ENCODE measurements at places on chromosomes 5 and 9.

- DNase-seq = no peak
Measured at GRCh38 chr5:146466521-146467349, 19.6 kb downstream of the TCERG1 start.

DNA sequence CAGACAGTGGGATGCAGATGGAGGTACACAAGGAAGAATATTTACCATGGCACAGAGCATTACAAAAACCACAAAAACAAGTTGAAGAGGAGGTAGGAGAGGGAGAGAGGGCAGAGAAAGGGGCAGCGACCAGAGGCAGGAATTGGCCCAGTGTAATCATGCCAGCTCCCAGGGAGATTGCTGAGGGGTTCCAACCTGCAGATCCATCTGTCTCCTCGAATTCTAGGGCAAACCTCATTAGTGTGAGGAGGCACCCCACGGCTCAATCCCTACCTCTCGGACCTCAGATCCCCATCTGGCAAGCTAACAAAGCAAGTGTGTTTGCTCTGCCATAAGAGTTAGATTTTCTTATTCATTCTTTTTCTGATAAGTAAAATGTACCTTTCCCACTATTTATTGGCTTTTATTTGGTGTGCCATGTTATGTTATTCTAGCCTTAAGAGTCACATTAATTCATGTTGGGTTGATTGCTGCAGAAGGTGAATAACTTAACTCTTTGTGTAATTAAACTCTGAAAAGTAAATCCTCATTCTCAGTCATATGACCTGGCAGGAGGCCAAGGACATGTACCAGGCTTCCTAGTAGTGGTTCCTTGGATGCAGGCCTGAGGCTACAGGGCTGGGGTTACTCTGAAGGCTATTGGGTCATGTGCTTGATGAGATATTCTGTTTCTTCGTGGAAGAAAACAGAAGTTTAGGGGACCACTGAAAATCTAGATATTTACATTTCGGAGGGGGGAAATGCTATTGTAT is 315.2 kb upstream of the ATP10B start:
- DNase-seq = no peak

DNA sequence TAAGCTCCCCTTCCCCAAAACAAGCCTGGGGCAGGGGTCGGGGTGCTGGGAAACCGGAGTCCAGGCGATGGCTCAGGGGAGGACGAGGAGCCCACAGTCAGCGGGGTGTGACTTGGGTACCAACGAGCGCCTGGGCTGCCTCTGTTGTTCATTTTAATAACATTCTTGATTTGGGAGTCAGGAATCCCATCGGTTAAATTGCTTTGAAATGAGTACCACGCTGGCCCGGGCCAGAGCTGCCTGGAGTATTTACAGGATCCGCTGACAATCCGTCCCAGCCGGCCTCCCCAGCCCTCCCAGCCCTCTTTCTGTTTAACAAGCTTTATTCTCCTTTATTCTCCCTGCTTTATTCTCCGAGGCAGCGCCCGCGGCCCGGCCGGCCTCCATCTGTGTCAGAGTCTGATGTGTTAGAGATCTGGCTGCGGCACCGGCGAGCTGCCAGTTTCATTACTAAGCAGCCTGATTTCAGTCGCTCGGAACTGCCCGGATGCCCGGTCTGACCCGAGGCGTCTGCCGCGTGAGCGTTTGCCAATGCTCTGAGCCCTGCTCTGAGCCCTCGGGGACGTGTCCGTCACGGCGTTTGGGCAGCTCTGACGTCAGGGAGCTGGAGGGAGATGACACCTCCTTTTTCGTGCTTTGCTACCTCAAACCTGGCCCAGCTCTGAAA is 16.5 kb upstream of the QRFP start:
- DNase-seq = no peak

- DNase-seq = peak; percentile 81
Measured at GRCh38 chr5:150544611-150545219, 36.8 kb downstream of the NDST1 start.

DNA sequence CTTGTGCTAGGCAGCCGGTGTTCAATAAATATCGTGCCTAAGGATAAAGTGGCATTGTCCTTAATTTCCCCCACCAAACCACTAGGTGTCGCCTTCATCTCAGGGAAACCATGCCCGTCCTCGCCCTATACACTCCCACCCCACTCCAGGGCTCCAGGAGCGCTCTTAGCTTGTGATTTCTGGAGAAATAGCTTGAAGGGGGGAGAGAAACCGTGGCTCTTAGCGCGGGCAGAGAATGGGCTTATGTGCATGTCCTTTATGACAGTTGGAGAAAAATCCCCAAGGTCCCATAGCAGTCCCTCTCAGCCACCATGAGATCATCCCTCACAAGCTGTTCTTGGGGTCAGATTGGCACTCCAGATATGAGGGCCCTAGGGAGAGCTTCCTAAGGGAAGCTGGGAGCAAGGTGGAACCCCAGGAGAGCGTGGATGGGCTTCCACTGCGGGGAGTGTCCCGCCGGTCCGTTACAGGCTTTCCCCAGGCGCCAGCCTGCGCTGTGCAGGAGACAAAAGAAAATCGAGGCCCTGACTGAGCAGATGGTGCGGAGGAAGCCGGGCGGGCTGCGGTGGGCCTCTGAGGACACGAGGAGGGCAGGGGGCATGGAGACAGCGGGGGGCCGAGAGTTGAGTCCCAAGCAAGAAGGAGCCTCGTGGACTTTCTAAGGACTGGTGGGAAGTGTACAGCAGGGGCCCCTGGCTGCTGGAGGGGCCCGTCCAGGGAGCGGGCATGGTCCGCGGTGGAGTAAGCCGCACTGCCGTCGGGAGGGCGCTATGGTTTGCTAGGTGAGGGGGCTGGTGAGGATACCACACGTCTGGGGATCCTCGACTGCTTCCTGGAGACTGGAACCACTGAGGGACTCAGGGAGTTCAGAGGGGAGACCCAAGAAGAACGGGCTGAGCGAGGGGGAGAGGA is 750 bp upstream of the NPR2 start:
- DNase-seq = peak; percentile 79

DNA sequence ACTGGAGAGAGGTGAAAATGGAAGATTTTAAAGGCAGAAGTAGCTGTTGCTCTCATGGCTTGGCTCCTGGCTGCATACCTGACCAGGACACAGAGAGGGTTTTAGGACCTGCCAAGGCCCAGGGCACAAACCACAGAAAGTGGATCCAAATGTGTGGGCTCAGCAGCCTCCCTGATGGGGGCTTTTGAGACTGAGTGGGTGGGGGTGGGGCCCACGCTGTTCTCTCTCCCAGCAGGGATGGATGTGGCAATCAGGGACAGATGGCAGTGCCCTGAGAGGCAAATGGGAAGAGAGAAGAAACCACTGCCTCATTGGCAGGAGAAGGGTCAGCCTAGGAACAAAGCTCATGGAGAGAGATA is 34.9 kb upstream of the TIFAB start:
- DNase-seq = no peak

DNA sequence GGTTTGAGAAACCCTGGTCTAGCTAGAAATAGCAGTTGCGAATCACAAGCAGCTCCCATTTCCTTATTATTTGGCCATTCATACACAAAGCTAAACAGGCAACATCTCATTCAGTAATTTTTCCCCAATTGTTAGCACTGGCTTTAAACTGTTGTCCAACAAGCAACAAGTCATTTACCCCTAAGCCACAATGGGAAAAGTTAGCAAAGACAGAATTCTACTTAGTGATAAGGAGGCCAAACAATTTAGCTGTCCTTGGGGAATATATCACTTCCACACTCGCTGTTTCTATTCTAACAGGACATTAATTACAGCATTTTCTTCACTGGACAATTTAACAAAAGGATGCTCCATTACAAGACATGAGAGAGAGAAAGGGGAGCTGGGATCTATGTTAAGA is 2.8 kb downstream of the MYO10 start:
- DNase-seq = no peak

DNA sequence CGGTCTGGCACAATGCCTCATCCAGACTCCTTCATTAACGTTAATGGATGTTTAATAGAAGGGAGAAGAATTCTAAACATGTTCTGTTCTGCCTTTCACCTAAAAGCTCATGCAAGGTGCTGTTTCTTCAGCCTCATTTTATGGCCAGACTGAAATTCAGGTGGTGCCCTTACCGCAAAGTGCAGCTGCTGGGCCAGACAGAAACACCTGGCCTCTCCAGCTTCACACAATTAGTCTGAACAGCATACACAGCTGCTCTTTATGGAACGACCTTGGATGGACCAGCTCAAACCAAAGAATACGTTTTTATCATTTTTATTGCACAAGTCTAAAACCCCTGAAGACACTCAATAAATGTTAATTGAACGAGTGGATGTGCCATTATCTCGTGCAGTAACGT is 4.6 kb downstream of the SNCAIP start:
- DNase-seq = no peak

GRCh38 chr9:123960965-123961364 is 31.0 kb upstream of the DENND1A start:
- no peak for DNase-seq

GRCh38 chr9:113601656-113602055 is 138.1 kb downstream of the RGS3 start:
- no peak for DNase-seq

- DNase-seq = peak; percentile 92
Measured at GRCh38 chr9:128094166-128094949, 26.3 kb downstream of the SLC25A25 start.

DNA sequence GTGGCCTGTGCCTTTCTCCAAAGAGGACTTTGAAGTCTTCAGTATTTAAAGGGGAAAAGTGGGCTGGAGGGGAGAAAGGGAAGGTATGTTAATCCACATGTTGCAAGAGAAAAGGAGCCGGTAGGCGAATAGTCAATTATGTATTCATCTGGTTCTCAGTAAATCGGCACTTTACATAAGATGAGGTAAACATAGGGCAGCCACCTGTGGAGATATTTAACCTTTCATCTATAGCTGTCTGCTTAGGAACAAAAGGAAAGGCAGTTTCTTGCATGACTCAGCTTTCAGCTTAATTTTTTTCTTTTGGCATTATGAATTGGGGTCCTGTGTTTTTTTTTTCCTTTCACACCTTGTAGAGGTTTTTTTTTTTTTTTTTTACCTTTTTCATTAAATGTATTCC is 42.2 kb downstream of the FGD3 start:
- no peak for DNase-seq

DNA sequence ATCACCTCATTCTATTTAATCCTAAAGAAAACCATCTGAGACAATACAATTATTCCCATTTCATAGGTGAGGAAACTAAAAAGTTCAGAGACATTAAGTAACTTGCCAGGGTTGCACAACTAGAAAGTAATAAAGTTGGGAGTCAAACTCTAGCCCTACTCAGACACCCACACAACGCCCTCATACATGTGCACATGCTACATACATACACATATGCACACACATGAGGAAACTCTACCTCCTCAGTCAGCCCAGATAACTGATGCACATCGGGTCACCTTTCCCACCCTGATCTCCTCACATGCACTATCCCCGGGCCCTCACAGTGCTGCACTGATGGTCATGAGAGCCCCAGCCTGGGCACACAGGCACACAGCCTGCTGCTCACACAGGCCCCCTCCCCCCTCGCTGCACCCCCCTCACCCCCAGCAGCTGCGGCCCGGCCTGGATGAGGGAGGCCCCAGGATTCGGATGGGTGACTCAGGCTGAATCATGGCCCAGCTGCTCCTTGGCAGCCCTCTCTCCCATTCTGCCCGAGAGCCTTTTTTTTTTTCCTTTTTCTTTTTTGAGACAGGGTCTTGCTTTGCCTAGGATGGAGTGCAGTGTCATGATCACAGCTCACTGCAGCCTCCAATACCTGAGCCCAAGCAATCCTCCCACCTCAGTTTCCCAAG is 5.0 kb upstream of the GPRIN1 start:
- no peak for DNase-seq

GRCh38 chr5:68283766-68284165 is 68.2 kb downstream of the PIK3R1 start:
- DNase-seq = no peak

DNA sequence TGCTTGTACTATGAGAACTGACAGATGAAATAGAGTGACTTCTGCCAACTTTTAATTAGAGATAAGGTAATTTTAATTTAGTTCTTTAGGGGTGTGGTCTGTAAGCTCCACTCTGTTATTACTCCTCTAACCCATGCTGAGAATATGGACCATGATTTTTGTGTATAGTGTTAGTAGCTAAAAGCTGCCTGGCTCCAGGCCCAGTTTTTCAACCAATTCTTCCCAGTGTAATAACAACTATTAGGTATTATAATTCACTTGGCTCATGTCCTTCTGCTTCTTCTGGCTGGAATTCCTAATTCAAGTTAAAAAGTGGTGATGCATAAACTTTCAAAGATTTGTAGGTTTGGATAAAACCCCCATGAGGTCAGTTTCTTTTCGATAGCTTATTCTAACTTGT is 216.3 kb downstream of the ISL1 start:
- DNase-seq = no peak

- no peak for DNase-seq
Measured at GRCh38 chr9:97849980-97850379, 3.0 kb upstream of the FOXE1 start.

DNA sequence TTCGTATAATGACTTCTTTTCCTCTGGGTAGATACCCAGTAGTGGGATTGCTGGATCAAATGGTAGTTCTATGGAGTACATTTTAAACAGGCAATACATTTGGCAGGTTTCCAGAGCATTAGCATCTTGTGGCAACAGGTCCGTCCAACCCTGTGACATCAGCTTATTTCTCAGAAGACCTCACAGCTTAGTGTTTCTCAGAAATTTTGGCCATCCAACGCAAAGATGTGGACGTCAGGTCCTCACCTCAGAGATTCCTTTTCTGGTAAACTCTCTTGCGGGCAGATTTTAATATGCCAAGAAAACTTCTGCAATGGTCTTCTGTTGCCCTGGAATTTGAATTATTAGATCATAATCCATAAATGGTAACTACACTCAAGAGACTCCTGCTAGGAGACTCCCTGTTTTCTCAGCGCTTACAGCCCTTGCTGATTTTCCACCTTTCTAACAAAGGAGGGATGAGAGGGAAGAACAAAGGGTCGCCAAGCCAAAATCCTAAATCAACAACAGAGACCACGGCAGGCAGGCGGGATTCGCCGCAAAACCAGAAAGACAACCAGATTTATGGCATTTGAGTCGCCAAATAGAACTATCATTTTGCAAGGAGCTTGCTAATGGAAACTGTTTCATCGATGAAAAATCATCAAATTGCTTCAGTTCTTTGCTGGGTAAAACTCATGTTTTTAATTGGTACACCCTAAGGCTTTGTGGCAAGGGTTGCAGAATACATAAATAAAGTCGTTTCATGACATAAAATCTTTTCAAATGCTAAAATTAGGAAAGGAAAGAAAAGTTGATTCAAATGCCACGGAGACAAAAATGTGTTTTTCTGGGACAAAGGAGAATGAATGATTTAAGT is 34.1 kb upstream of the PLPP1 start:
- DNase-seq = no peak

GRCh38 chr5:74394528-74394915 is 246.0 kb downstream of the ENC1 start:
- DNase-seq = no peak

DNA sequence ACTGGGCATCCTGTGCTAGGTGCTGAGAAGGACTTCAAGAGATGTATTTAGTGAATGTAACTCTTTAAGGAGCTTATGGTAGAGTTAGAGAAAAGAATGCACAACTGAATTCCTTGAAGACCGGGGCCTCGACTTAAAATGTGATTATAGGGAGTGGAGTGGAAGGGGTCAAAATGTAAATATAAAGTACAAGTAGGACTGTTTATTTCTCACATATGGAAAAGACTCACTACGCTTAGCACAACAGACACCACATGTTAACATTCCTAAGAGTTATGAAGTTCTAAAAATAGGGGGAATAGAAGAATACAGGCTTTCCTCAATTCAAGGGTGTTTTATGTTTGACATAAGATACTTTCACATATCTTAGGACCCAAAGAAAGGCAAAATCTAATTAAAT is 117.8 kb upstream of the OSMR start:
- DNase-seq = no peak

- DNase-seq = no peak
Measured at GRCh38 chr9:130539420-130540223, 39.8 kb upstream of the FUBP3 start.

GRCh38 chr9:98101868-98102273 is 17.2 kb downstream of the TRIM14 start:
- DNase-seq = peak; percentile 90

All from activated effector memory CD4-positive, alpha-beta T cell treated with anti-CD3 and anti-CD28 coated beads, Interleukin-2, amount 50 U/mL, for 16 hours (primary cell).